ENCODE measurements at places on chromosomes 5 and 9.

GRCh38 chr5:40006260-40006659 is 581.5 kb upstream of the DAB2 start:
- DNase-seq, result no peak

DNA sequence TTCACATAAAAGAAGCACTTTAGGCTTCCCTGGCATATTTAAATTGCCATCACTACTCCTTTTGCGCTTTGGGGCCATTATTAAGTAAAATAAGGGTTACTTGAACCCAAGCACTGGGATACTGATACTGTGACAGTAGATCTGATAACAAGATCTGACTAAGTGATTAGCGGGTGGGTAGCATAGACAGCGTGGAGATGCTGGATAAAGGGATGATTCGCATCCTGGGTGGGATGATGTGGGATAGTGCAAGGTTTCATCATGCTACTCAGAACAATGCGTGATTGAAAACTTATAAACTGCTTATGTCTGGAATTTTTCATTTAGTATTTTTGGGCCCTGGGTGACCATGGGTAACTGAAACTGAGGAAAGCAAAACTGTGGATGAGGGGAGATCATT is 75.1 kb downstream of the PTTG1 start:
- no peak for DNase-seq

DNA sequence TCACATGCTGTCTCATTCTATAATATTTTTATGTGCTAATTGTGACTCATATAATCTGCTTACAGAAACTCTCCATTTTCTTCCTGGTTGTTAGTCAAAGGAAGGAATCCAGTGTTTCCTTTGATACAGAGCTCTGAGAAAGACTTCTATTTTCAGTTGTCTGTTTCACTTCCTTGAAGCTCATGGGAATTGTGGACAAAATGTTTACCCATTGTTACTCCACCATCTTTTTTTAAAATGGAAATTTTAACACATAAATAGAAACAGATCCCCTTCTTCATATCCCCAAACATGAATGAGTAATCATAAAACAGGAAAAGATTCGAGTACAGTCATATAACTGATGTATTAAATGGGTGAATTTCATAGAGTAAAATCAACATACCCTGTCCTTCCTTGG is 42.0 kb upstream of the KCNN2 start:
- no peak for DNase-seq

DNA sequence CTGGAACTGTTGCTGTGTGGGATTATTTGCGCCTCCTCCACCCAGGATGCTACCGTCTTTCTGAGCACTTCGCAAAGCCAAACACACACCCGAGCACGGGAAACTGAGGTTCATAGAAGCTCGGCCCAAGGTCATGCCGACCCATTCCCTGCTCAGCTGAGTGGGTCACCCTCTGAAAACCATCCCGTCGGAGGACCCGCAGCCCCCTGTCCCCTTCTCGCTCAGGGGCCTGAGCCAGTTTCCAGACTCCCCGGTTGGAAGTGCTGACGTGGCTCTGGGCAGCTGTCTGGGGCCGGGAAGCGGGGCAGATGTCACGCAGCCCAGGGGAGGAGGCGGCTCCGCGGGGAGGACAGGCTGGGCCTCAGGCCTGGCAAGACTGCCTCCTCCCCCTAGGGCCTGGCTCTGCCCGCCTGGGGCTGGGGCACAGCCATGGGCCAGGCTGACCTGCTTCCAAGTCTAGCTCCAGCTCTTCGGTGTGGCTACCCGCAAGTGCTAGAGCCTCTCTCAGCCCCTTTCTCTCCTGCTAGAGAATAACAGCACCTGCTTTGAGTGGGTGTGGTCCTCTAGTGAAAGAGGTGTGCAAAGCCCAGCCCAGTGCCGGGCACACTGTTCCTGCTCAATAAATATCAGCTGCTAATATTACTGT is 9.9 kb upstream of the CXXC5 start:
- no peak for DNase-seq

DNA sequence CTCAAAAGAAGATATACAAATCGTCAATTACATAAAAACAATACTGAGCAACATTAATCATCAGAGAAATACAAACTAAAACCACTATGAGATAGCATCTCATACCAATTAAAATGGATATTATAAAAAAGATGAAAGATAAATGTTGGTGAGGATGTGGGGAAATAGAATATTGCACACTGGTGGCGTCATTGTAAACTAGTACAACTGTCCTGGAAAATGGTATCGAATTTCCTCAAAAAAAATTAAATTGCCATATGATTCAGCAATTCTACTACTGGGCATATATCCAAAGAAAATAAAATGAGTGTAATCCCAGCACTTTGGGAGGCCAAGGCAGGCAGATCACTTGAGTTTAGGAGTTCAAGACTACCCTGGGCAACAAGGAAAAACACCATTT is 326.0 kb upstream of the FTMT start:
- DNase-seq, result no peak

DNA sequence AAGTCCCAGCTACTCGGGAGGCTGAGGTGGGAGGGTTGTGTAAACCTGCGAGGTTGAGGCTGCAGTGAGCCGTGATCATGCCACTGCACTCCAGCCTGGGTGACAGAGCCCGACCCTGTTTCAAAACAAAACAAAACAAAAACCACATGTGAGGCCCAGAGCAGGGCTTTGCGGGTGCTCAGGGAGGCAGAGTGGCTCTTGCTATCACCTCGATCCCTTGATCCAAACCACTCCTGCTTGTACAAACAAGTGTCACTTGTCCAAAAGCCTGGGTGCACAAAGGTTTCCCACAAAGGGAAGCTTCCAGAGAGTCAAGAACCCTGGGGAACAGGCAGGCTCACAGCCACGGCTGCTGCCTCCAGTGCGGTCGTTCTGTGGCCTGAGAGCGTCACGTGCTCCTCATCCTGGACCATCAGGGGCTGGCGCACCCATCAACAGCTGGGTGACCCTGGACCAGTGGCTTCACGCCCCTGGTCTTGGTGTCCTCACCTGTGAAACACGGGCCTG is 162.7 kb downstream of the C9orf50 start:
- no peak for DNase-seq

DNA sequence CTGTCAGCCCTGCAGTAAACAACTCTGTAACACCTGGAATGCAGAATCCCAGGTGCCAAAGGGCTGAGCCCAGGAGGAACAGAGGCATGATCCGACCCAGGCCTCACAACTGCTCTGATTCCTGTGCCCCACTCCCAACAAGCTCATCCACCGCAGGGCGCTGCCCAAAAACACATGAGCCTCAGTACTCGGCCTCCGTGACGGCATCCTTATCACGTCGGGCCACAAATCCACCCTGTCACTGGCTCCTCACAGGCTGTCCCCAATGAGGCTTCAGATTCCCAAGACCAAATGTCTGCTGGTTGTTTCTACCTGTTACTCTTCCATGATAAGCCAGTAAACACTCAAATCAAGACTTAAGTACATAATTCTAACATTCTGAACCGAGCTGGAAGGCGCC is 15.2 kb downstream of the QSOX2 start:
- no peak for DNase-seq

DNA sequence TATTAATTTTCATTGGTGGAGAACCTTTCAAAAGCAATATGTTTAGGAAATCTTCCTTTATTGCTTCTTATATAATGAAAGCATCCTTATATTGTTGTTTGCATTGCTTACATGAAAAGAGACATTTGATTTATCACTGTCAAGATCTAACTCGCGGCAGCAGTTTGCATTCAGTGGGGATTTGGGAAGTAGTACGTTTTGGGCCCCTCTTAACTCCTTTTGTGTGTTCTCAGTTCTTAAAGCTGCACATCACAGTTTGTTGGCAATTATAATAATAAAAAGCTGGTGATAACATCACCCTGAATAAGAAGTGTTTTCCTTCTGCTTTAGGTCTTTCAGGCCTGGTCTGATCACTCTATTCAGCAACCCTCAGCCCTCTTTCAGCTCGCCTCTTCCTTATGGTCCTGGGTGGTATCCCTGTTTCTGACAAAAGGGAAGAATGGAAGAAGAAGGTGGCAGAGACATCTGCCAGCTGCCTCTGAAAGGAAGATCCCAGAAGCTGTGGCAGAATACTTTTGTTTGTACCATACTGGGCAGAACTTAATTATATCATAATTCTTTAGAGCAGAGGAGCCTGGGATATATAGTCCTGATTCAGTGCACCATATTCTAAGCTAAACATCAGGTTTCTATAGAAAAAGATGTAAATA is 53.7 kb downstream of the PARP8 start:
- no peak for DNase-seq

DNA sequence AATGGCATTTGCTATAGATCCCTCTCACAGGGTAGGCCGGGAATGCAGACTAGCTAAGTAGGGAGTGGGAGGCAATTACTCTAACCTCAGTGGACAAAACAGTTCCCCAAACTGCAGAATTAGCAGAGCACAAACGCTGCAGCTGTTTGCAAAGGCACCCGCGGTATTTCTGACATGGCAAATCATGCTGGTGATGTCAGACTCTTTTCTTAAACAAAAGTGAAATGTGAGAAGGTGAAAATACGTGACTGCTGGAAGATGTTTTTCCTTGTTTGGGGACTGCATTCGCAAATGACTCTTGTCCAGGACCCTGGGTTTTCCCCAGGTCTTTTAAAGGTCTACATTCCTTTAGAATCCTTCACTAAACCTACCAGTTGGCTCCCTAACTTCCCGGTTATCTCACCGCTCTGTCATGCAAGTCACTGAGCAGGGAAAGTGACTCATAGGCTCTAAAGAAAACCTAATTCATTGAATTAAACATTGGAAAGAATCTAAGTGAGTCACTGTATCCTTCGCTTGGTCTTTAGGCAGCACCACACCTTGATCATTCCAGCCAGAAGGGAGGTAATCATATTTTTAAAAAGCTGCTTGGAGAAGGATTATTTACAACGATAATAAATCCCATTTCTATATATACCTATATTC is 91.5 kb upstream of the DNAH5 start:
- peak; percentile 100 for DNase-seq

GRCh38 chr5:130975847-130976246 is 189.2 kb downstream of the HINT1 start:
- no peak for DNase-seq

DNA sequence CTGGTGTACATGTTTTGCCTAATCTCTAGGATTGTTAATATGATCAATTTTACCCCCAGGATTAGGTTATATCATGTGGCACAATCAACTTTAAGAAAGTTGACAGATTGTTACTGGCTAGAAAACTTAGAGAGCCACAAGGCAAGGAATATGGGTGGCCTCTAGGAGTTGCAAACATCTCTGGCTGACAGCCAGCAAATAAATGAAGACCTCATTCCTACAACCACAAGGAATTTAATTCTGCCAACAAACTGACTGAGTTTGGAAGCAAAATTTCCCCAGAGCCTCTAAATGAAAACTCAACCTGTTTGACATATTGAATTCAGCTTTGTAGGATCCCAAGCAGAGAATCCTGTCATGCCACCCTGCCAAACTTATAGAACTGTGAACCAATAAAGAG is 196.4 kb upstream of the PTGER4 start:
- DNase-seq, result no peak

DNA sequence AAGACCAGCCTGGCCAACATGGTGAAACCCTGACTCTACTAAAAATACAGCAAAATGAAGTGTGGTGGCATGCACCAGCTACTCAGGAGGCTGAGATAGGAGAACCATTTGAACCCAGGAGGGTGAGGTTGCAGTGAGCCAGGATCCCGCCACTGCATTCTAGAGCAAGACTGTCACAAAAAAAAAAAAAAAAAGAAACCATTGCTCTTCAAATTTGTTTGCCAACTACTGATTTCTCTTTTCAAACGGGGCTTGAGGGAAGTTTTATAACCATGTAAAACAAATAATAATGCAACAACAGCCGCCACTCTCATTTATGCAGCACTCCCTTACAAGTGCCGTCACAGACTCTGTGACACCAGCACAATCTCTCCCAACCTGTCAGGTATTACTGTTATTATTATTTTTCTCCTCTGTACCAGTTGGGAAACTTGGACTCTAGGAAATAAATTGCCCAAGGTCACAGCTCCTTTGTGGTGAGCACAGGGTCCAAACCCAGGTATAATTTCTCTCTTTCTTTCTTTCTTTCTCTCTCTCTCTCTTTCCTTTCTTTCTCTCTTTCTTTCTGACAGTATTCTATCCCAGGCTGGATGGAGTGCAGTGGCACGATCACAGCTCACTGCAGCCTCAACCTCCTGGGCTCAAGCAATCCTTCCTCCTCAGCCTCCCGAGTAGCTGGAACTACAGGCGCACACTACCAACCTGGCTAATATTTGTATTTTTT is 25.4 kb downstream of the SERINC5 start:
- DNase-seq, result no peak

GRCh38 chr9:124258607-124259157 is 933 bp downstream of the NEK6 start:
- DNase-seq, result no peak

- no peak for DNase-seq
Observed at GRCh38 chr9:37198039-37198729, 77.8 kb downstream of the ZCCHC7 start.

DNA sequence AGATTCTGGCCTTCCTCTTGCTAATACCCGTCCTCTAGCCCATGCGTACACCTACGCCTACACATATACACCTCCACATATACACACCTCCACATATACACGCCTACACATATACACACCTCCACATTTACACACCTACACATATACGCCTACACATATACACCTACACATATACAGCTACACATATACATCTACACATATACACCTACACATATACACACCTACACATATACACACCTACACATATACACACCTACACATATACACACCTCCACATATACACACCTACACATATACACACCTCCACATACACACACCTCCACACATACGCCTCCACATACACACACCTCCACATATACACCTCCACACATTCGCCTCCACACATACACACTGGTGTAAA is 27.2 kb downstream of the AK3 start:
- DNase-seq, result no peak

DNA sequence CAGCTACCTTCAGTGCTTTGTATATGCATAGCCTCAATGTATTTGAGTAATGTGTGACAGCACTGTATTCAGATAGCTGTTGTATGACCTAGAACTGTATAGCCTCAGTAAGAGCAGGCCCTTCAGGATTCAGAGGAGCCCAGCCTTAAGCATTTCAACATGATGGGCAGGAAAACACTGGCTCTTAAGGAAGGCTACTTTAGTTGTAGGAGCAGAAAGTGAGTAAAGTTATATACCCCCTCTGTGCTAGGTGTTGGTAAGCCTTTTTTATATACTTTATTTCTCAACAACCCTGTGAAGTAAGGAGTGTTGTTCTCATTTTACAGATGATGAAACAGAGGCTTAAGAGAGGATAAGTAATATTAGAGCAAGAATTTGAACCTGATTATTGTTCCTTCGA is 1.5 kb upstream of the GPR21 start:
- DNase-seq, result no peak

GRCh38 chr9:121156263-121156731 is 45.4 kb downstream of the RAB14 start:
- DNase-seq, result peak; percentile 65

DNA sequence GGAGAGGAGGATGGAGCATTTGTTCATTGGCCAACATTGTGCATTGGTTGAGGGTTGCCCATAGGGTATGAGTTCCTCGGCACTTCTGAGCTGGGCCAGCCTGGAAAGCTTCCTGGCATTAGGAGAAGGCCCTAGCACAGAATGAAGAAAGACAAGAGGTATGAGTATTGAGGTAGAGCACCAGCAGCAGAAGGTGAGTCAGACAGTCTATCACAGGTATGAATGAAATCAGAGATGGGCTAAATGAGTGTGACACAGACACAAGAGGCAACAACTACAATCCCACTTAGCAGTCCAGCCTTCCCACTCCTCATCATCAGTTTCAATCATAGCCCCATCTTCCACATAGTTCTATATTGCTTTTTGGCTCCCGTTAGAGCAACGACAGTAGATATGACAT is 25.4 kb upstream of the TGFBR1 start:
- DNase-seq, result no peak

Data from non-pigmented ciliary epithelial cell (primary cell).